ENCODE measurements at places on chromosomes 12 and 14.

- DNase-seq = no peak
These were observed 22.8 kb downstream of the ANO2 start for GRCh38 chr12:5921966-5922899.

GRCh38 chr14:30848449-30849240 is 25.7 kb upstream of the COCH start:
- DNase-seq = no peak

DNA sequence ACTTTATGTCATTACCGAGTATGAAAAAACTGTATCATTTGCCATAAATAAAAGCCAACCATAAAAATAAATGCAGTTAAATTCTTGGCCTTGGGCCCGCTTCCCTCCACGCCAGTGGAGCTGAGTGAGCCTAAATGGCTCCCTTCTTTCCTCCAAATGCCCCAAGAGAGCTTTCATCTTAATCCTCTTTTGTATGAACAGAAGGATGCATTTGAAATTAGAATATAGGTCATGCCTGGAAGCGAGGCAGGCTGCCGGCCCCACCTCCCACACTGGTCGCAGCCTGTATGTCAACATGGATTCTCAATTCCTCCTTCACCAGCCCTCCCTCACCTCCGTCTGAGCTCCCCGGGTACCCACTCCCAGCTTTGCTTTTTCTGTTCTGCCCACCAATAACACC is 245.7 kb downstream of the SLC15A4 start:
- no peak for DNase-seq

DNA sequence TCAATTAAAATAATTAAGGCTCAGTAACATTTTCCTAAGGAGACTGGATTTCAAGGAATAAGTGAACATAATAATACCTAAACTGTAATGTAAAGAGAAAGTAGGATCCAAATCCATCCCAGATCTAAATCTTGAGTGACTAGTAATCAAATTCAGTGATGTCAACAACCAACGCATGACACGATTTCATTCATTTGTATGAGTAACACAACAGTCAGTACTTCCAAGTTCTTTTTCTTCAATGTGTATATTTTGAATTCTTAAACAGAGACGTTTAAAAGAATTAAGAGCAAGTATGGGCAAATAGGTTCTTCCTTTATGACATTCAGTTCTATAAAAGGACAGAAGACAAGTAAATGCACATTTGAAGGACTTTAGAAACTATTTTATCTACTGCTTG is 104.3 kb upstream of the CNTN1 start:
- DNase-seq = no peak

DNA sequence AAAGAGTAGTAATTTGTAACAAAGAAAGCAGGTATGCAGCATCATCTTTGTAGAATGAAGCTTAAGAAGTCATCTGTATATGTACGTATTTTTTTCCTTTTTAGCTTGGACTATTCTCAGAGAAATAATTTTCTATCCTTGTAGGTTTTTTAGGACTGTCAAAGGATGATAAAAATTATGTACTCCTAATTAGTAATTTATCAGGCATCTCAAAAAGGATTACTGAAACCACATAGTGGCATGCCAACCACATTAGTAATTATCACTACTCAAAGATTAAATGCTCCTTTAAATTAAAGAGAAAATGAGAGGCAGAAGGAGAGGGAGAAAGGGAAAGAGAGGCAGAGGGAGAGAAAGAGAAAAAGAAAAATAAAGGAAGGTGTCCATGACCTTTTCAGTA is 17.3 kb downstream of the TTC8 start:
- no peak for DNase-seq

DNA sequence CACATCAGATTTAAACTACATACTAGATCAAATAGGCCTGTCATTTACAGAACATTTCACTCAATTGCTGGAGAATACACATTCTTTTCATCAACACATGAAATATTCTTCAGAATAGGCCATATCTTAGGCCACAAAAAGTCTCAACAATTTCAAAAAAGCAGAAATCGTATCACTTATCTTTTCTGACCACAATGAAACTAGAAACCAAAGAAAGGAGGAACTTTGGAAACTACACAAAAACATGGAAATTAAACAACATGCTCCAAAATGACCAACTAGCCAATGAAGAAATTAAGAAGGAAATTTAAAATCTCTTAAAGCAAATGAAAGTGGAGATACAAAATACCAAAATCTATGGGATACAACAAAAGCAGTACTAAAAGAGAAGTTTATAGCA is 35.1 kb downstream of the PARP11 start:
- DNase-seq = no peak

GRCh38 chr12:130429656-130430505 is 92.2 kb downstream of the PIWIL1 start:
- no peak for DNase-seq

GRCh38 chr12:5648692-5649359 is 216.9 kb downstream of the NTF3 start:
- peak; percentile 51 for DNase-seq

GRCh38 chr12:51677284-51677968 is 86.4 kb downstream of the SCN8A start:
- DNase-seq = no peak

DNA sequence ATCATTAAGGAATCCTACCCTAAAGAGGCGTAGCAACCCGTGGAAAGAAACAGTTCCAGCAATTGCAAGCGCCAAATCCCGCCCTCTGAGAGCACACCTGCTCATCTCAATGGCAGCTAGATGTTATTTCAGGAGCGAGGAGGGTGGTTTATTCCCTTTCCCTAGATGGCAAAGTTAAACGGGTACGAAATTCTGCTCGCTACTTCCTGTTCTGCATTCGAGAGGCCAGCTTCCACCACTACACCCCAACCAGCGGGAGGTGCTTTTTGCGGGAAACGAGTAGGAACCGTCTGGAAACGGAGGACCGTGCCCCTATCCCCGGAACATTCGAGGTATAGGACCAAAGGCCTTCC is 536 bp downstream of the VPS29 start:
- DNase-seq = no peak

DNA sequence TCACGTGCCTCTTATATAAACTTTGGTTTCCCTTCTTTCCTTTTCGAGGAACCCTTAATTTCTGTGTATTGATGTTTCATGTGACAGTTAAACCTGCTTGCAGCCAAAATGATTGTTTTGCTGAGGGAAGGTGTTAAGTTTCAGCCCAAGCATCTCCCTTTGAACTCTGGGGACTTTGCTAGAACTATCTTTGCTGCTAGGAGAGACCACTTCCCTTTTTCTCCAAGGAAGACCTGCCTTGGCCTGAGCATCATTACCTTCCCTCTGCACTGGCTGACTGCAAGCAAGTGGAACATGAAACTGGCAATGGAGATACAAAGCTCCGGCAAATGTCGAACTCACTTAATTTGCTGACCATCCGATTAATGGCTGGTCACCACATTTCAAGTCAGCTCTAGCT is 192.8 kb downstream of the GRIN2B start:
- DNase-seq = no peak

DNA sequence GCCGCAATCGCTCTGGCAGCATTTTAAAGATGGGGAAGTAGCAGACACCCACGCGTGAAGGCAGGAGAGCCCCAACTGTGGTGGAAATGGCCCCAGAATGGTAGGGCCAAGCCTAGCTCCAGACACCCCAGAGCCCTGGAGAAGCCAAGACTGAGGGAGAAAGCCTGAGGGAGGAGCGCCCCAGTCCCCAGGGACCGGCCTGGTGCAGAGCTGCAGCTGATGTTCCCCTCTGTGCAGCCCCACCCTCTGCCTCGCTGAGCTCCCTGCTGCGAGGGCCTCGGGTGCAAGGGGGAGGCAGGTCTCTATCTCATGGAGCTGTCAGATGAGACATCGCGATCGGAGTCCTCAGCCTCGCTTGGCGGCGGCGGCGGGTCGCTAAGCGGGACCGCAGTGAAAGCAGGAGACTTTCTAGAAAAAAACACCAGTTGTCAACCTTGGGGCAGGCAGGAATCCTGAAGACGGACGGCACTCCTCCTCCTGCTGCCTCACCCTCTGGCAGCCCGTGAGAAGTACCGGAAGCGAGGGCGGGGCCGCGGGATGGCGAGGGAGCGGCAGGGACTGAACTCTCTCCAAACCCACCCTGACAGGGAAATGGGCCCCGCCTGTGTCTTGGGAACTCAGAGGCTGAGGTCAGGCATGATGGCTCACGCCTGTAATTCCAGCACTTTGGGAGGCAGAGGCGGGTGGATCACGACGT is 6.0 kb downstream of the GAPDH start:
- peak; percentile 72 for DNase-seq

DNA sequence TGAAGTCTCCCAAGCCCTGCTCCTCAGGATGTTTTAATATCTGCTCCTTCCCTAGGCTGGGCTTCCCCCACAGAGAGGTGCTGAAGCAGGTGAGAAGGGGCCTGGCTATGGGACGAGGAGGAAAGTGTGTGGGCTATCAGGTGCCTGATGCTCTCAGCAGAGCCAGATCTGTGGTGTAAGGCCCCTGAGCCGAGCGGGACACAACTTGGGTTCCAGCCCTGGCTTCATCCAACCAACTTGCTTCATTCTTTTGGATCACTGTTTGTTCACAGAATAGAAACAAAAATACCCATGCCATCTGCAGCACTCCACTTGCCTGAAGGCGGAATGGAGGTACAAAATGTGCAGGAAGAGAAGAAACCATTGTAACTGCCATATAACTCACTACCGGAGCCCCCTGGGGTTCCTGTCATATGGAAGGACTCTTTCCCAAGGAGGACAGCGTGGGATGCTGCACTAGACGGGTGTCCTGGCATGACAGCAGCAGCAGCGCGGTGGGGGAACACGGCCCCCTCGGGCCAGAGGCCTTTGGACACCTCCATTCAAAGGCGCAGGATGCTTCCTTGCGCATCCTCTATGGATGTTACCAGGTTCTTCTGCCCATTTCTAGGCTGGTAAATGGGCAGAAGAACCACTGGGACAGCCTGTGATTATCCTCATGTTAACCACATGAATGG is 95.8 kb downstream of the CRACR2A start:
- no peak for DNase-seq

Data from right kidney (tissue), 9 donors.